ENCODE measurements at places on chromosomes 12 and 14.

GRCh38 chr14:70064136-70064865 is 124.5 kb downstream of the SLC8A3 start:
- no peak for DNase-seq

DNA sequence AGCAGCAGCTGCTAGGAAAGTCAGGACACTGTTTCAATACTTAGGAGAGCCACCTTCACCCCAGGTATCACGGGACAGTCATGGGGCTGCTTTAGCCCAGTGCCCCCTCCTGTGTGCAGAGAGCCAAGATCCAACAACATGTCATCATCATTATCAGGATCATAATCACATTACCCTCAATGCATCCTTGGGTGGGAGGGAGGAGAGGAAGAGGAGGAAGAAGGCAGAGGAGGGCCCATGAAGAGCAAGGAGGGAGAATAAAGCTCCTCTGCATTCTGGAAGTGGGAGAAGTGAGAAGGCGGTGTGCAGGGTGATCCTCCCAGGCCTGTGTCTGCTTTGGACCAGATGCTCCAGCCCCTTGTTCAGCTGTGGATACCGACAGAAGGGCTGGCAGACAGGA is 64.2 kb downstream of the TSPAN11 start:
- no peak for DNase-seq

DNA sequence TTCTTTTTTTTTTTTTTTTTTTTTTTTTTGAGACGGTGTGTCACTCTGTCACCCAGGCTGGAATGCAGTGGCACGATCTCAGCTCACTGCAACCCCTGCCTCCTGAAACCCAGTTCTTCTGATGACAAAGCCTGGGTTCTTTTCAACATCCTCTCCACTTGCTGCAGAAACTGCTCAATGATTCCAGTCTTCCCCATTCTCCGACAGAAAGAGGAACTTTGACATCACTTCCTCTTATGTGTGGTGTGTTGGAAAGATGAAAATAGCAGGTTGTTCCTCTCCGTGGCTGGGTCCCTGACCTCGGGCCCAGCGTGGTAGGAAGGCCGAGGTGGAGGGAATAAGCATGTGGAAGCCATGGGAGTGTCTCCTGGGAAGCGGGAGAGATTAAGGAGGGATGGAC is 198.4 kb downstream of the PHETA1 start:
- DNase-seq: no peak

DNA sequence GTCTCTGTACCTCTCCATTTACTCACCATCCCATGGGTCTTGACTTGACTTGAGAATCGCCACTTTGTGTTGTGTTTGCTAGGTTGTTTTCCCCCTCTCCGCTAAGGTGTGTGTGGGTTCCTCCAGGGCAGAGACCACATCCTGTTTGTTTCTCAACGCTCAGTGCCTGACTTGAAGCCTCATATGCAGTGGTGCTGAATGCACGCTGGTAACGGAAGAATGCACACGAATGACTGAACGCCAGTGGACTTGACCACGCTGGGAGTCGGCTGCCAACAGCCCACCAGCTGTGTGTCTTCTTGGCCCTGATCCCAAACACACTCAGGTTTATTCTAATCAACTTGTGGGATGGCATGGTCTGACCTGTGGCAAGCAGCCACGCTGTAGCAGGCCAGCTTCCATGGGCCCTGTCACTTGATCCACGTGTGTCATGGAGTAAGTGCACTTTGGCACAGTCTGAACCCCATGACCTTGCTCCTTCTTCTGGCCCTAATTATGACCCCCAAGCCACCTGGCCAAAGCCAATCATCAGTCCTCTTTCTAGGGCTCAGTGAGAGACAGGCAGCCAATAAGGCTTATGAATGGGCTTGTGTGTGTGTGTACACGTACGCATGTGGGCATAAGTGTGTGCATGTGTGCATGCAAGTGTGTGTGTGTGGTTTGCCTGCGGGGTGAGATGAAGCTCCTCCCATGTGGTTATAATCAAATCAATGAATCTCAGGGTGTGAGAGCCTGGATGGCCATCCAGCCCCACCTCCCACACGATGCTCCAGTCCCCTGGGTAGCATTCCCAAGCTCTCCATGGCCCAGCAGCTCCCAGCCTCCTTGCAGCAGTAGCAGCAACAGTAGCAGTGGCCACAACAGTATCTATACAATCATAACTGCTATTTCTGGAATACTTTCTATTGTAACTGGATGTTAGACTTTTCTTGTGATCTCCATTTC is 6.4 kb upstream of the TC2N start:
- DNase-seq: no peak

- no peak for DNase-seq
Observed at GRCh38 chr14:29236848-29237247, 470.3 kb downstream of the FOXG1 start.

GRCh38 chr14:20460458-20461224 is 593 bp downstream of the PIP4P1 start:
- DNase-seq: peak; percentile 79

- no peak for DNase-seq
Observed at GRCh38 chr12:123151457-123152454, 866 bp upstream of the PITPNM2 start.

- DNase-seq: no peak
Observed at GRCh38 chr12:71607494-71608330, 55.9 kb downstream of the ZFC3H1 start.

DNA sequence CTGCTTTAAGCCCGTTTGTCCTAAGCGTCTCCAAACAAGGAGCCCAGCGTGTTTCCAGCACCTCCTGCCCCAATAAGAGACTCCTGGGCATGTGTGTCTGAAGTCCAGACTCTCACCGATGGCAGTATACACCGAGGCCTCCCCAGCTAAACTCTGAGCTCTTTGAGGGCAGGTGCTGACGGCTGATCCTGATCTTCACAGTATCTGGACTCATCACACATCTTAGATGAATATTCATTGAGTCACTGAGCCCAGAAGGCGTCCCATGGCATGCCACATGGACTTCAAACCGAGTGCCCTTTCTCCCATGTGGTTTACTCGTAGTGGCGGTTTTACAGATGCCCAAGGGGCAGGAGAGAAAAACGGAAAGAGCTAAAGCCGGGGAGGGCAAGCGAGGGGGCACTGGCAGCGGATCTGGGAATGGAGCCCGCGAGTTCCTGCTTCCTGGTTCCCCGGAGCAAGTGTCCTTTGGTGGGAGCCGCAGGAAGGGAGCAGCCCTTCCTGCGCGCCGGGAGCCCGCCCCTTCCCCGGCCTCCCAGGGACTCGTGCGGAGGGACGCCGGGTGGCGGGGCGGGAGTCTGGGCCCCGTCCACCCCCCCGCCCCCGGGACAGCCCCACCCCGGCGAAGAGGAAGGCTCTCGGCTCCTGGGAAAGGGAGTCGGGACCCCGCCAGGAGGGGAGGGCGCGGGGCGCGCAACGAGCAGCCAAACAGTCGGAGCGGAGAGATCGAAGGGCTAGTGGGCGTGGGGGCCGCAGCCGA is 585 bp upstream of the TEAD4 start:
- DNase-seq: peak; percentile 84

DNA sequence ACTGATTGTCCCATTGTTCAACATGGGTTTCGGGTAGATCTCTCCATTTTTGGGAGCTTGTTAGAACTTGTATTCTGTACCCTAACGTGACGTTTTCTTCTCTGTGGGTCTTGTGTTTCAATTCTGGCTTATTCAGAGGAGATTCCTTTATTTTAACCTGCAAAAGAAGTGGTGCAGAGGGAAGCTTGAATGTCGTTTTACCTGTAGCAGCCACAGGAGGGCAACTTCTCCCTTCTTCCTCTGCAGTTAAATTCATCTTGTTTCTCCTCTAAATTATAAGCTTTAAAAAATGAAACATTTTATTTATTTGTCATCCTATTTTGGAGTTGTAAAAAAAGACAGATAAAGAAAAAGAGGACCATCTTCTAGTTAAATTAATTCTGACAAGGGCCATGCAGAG is 13.7 kb upstream of the CLEC4D start:
- no peak for DNase-seq

DNA sequence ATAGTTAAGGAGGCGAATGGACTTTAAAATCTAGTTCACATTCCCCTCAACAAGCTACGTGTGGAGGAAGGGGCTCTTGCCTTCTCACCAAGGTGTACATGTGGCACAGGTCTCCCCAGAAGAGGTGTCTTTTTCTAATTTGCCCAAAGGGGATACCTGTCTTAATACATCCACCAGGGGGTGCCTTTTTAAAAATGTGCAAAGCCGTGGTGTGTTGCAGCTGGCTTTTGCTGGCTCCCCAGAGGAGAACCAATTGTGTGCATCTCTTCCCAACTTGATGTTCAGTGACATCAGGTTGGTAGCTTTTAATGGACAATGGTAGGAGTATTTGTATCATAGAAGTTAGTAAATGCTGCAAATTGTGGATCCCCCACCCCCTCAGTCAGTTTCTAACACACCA is 33.8 kb downstream of the CREBL2 start:
- DNase-seq: no peak

DNA sequence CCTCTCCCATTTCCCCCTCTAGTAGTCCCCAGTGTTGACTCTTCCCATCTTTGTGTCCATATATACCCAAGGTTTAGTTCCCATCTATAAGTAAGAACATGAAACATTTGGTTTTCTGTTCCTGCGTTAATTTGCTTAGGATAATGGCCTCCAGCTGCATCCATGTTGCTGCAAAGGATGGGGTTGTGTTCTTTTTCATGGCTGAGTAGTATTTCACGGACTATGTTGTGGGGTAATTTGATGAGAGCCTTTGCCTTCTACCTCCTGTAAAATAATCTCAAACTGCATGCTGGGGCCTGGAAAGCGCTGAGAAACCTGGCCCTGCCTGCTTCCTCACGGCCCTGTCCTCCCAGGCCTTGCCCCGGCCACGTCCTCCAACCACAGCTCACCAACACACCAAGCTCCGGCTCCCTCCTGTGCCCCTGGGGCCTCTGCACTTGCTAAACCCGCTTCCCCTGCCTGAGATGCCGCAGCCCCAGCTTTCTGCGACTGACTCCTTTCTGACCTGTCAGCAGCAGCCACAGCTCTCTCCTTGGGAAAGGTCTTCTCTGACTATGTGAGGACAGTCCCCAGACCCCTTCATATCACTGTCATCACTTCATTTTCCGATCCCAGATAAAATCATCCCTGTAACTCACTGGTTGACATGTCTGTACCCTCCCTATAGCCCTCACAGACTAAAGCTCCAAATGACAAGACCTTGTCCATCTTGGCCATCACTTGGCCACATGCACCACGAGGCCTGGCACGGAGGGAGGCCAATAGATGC is 19.8 kb downstream of the ITPK1 start:
- no peak for DNase-seq

DNA sequence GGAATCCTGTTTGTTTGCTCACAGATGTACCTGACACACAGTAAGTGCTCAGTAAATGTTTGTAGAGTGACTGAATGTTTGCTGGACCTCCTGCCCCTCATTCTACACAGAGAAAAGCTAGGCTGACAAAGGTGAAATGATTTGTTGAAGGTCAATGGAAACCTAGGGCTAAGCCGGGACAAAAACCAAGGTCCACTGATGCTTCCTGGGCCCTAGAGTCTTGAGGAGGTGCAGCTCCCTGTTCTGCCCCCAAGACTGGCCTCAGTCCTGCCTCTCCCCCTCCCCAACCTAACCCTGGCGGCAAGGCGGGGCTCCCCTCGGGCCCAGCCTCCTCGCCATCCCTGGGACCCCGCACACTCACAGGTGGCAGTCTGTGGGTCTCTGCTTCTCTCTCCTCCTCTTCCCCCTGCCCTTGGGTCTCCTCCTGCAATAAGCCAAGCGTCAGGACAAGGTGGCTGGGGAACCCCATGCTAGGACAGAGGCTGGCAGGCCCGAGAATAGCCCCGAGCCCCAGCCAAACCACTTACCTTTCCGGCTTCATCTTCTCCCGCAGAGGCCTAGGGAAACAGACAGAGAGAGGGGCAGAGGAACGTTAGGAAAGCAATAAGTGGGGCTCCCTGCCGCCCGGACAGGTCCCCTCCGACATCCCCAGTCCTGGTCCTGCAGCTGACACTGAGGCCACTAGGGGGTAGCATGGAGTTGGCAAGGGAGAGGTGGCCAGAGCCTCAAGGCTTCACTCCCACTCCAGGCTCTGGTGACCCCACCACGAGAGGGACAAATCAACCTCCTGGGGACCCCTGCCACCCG is 9.3 kb downstream of the PGF start:
- peak; percentile 88 for DNase-seq

DNA sequence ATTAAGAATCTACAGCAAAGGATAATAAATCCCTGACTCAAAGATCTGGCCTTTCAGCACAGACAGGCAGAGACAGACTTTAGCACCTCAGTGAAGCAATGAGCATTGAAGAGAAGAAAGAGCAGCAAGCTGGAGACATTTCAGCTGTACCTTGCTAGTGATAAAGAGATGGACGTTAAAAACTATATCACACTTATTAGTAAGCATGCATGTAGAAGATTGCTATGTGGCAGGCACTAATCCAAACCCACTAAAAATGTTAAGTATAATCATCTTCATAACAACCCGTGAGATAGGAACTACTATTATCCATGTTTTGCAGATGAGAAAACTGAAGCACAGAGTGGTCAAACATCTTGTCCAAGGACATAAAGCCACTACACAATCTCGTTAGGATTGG is 1538.3 kb upstream of the FLRT2 start:
- no peak for DNase-seq

DNA sequence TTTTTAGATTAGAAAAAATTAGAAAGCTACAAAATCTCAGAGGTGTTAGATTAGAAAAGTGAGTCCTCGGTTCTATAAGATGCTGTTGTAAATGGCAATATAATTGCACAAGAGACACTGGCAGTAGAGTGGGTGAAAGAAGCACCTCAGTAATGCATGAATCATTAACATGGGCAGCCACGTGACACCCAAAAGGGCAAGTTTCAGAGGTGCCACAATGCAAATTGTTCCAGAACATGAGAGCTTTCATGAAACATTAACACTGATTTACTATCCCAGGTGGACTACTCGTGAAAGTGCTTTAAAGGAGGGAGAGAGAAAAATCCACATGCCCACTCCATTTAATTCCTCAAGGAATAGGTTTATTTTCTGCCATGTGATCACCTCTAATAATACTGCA is 108.4 kb downstream of the PTPRR start:
- no peak for DNase-seq
